ENCODE measurements at places on chromosomes 2 and 18. TPM values are rescaled to one million over a fixed set of nuclear protein-coding genes. Genes with fewer than 3 reads are reported as not detected.
A peak's percentile ranks its signal among the peaks of the same experiment; 100 is the strongest.

DNA sequence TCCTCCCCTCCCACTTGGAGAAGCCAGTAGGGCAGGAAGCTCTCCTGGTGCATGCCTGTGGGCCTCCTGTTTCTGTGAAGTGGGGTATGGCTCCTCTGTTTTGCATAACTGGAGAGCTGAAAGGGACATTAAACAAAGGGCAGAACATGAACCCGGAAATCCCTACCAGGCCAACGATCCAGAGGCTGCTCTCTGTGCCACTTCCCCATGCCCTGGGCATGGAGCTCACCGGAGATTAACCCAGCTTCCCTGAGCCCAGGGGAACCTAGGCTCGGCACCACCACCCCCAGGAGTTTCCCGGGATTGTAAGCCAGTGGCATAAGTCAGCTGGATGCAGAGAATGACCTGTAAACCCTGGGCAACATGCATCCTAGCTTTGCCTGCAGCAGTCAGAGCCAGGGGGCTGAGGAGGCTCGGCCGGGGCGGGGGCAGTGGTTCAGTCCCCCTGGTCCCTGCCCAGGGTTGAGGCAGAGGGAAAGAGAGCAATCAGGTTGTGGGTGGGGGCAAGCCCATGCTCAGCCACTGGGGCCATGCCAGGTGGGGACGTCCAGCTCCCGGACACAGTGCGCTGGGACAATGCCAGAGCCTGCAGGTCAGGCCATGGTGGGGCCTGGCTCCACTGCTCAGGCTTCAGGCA, 49.5 kb downstream of the TIMM21 start:
- no peak for ATAC-seq

The PAX8 gene
- 2.5 TPM for total RNA-seq

The ABCB11 gene
- 0.13 TPM for total RNA-seq

GRCh38 chr2:197209742-197210408, 100.7 kb downstream of the ANKRD44 start:
- no peak for ATAC-seq

GRCh38 chr2:95525294-95526035, 40.9 kb upstream of the TRIM43B start:
- no peak for ATAC-seq

DNA sequence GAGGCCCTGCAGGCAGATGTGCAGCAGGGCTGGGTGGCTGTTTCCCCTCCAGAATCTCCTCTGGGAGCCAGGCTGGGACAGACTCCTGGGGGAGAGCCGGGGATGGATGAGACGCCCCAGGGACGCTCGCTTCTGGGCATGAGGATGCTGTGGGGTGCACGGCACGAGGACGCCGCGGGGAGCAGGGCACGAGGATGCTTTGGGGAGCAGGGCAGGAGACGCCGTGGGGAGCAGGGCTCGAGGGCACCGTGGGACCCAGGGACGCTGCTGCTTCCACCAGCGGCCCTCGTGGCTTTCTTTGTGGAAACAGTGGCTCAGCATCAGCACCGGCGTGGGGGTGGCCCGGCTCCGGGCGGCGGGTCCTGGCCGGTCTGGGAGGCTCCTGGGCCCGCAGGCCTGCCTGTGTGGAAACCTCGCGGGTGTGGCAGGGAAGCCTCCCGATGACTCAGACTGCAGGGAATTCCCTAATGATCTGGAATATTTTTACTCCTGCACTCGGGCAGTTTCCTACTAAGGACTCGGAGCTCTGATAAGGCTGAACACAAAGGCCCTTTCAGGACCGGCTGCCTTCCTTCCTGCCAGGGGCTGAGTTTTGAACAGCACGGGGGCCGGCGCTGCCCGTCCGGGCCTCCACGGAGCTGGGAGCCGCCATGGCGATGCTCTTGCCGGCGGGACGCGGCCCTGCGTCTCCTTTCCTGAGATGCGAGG, 62.6 kb downstream of the NFATC1 start:
- peak; percentile 89 for ATAC-seq

DNA sequence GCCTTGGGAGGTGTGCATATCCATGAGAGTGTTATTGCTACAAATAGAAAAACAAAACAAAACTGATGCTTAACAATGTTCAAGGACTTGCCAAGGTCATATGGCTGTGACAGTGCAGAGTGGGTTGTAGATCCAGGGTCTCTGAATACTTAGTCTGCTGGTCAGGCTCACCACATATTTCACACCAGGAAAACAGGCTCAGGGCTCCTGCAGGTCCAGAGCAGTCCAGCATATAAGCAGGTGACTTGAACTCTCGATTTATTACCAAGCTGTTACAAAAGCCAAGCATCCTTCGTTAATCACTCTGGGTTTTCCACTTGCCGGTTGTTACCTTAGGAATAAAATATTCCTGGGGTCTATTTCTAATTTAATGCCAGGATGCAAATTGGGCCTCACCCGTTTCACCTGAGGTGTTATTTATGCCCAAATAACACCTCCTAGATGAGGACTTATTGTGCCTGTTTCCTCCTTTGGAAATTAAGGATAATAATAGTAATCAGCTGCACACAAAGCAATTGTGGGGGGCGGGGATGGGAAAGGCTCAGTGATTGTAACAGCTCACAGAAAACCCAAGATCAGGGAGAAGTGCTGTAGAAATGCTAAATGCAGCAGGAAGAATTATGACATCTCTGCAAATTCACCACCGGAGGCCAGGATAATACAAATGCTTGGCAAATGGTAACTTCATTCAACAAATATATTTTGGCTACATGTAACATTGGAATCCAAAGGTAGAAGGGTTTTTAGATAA, 72.9 kb downstream of the TMEM182 start:
- ATAC-seq: no peak

DNA sequence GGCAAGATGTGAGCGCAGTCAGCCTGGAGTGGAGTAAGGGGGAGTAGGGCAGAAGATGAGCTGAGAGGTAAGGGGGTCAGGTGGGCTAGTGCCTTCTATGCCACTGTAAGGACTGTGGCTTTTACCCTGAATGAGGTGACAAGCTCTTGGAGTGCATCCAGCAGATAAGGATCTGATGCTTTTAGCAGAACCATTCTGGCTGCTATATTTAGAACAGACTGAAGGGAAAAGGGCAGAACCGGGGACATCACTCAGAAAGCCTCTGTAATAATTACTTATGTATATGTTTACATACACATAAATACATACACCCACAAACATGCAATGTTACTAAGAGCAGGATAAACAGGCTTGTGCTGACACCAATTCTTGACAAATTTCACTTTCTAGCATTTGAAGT, 124.8 kb downstream of the DTNB start:
- no peak for ATAC-seq

The ASAP2 gene
- total RNA-seq: 31.4 TPM

DNA sequence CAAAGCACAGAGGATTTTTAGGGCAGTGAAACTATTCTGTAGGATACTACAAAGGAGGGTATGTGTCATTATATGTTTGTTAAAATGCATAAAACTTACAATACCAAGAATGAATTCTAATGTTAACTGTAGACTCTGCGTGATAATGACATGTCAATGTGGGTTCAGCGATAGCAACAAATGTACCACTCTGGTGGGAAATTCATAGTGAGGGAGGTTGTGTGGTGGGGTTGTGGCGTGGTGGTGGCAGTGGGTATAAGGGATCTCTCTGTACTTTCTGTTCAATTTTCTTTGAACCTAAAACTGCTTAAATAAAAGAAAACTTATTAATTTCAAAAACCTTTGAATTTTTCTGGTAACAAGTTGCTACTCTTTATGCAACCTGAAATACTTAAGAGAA, 99.3 kb upstream of the SLC38A11 start:
- ATAC-seq: no peak

DNA sequence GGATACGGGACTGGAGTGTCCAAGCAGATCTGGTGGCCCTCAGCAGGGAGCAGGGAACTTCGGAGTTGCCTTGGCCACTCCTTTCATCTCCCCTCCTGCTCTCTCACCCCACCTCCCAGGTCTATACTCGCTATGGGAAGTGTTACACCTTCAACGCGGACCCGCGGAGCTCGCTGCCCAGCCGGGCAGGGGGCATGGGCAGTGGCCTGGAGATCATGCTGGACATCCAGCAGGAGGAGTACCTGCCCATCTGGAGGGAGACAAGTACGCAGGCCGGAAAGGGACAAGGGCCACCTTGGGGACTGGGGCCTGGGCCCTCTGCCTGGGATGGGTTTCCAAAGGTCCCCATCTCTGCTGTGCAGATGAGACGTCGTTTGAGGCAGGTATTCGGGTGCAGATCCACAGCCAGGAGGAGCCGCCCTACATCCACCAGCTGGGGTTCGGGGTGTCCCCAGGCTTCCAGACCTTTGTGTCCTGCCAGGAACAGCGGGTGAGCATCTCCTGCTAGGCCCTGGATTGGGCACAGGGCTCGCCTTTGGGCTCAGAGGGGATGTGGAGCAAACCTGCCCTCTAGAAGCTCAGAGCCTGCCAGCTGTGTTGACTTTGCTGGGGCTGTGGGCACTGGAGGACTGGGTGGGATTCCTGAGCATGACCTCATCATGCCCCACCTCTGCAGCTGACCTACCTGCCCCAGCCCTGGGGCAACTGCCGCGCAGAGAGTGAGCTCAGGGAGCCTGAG, 11.8 kb downstream of the CHPF start:
- ATAC-seq: no peak

GRCh38 chr2:174263997-174264396, 15.7 kb upstream of the OLA1 start:
- no peak for ATAC-seq

- ATAC-seq: peak; percentile 63
Observed at GRCh38 chr2:65046633-65047407, 9.4 kb upstream of the CEP68 start.

The EFR3B gene
- 0.67 TPM for total RNA-seq

DNA sequence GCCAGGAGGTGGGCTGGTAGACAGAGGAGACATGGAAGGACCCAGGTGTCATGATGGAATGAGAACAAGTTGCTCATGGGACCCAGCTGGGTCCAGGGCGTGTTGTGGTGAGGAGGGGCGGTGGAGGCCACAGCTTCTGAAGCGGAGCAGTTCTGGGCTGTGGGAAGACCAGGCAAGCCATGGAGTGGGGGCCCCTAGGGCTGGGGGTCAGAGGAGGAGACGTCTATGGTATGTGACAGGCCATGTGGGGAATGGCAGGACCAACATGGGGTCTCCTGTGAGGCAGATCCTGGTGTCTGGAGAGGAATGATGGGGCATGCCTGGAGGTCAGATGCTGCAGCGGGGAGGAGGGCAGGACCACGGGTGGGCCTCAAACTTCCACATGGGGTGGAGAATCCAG, 16.9 kb downstream of the MYO7B start:
- ATAC-seq: no peak

DNA sequence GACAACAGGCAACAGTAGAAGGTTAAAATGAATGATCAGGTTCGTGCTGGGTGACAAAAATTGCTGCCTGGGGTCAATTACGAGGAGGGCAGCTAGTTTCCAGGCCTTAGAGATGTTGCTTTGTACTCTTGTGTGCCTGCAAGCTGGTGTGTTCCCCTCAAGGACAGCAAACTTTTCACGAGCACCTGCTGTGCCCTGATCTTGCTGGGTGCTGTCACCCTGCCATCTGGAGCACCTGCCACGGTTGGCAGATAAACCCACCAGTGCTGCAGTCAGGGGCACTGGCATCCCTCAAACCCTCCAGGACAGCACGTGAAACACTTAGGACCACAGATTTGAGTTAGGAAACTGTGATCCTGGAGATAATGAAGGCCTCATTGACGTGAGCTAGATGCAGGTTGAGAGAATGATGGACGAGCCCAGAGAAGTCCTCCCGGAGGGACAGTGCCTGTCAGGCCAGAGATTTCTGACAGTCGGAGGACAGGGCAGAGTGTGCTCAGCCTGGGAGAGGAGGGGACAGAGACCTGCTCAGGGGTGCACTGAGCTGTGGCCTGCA, 104.3 kb upstream of the RAB12 start:
- no peak for ATAC-seq

DNA sequence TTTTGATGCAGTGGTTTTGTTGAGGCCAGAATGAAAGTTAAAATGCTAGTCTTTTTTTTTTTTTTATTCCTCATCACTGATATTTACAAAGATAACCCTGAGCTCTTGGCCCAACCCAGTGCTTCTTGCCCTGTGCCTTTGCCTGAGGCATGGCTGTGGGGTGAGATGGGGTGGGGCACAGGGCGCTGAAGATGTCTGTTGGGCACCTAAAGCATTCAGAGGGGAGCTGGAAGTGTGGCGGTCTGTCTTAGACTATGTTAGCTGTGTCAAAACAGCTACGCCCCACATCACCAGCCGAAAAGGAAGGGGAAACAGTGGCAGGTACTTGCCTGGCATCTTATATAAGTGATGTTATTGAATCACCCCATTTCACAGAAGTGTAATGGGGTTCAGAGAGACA, 20.7 kb downstream of the TOGARAM2 start:
- ATAC-seq: no peak
